ENCODE measurements at places on chromosomes 6 and 20.

DNA sequence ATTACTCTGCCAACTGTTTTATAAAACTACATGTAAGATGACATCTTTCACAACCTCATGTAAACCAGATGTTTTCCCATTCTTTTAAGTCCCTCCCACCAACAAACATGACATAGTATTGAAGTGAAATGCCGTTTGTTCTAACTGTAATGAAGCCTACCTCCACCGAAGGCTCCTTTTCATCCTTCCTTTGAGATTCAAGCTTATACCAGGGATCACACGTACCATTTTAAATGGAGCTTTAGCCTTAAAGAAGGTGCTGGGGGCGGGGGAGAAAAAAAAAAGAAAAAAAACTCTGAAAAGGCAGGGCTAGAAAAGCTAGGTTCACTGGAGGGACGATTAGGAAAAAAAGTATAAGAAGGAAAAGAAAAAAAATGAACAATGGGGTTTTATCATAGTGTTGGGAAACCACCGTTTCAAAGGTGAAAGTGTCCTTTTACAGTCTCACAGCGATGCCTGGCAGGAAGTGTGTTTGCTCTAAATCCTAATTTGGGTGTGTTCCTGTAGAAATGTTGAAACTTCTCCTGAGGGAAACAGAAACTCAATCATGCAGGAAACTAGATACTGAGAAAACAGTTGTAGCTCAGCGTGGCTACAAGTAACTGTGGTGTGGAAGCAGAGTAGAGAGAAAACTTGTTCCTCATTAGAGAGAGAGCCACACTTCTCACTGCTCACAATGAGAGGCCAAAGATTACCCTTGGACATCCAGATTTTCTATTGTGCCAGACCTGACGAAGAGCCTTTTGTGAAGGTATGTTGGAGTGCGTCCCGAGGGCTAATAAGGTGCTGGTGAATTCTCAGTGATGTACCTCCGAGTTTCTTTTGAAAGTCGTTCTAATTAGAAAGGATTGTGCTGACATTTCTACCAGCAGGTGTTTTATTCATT, 37.6 kb upstream of the HINT3 start:
- no peak for DNase-seq

DNA sequence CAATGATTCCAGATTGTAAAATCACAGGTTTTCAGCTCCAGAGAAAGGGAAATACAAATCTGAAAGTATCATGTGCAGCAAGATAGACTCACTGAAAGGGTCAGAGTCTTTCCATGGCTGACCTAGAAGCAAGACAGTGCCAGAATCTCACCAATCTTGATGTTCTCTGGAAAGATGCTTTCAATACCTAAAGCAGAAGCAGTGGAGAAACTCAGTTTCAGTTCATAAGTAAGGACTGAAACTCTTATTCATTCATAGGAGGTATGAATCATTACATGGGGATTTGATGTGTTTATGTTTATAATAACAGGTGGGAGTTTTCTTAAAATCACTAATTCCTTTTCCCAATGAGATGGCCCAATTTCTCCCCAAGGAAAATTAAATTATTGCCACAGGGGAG, 42.5 kb downstream of the SLC2A12 start:
- no peak for DNase-seq

GRCh38 chr6:125267806-125268523, 33.8 kb downstream of the HDDC2 start:
- no peak for DNase-seq

GRCh38 chr20:23669327-23669726, 19.5 kb downstream of the CST4 start:
- no peak for DNase-seq

DNA sequence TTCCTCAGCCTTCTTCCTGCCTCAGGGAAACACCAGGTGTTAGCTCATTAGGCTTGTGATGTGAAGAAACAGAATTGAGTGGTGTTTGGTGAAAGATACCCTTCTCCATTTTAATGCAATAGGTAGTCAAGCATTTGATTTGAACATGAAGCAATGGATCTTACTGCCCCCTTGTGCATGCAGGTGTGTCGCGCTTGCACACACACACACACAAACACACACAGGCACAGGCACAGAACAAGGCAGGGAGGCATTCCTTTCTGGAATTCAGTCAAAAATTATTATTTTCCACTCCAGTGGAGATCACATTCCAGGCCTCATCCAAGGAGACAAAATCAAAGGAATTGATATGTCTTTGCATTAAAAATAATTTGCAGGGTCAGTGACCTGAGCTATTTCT, 667.0 kb upstream of the MARCKS start:
- no peak for DNase-seq

- no peak for DNase-seq
These were observed 4.7 kb downstream of the ZBTB24 start for GRCh38 chr6:109478222-109478805.

- no peak for DNase-seq
These were observed 300.2 kb downstream of the THBS2 start for GRCh38 chr6:168953461-168953860.

DNA sequence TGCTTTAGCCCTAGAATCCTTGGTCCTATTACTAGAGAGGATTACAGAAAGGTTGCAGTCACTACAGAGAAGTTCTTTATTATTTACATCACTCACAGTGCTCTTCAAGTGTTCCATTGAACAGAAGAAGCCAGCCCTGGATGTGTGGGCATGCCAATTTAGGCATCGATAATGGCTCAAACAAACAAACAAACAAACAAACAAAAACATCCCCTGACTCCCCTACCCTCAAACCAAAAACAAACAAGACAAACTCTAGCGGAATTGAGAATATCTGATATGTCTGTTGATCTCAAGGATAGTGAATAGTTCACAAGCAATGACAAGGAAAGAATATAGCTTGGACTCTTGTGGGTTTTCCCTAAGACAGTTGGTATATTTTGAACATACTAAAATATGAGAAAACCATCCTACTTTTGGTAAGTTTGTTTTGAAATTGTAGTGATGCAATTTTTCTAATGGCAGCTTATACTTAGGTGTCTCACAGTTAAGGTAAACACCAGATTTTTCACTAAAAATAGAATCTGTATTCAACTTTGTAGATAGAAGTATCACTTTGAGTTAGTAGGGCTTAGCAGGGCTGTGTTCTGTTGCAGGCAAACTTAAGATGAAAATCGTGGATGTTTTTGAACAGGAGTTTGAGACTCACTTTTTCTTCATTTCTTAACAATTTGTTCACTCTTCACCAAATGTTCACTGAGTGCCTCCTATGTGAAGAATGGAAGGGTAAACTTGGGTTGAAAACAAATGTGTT, 92.8 kb upstream of the FAM184A start:
- DNase-seq, result no peak

- DNase-seq, result no peak
These were observed 7.3 kb downstream of the DLGAP4 start for GRCh38 chr20:36313476-36313875.

- DNase-seq, result no peak
These were observed 66.4 kb downstream of the OLIG3 start for GRCh38 chr6:137427656-137428290.
